Uterus (tissue), 4 donors: ENCODE measurements at places on chromosomes 2 and 18. TPM values are rescaled to one million over a fixed set of nuclear protein-coding genes. Genes with fewer than 3 reads are reported as not detected.
A peak's percentile ranks its signal among the peaks of the same experiment; 100 is the strongest.

TCF23 gene
- total RNA-seq = 32.5 TPM

KYNU gene
- 1.9 TPM for total RNA-seq

APOB gene
- total RNA-seq = not detected

ANKRD62 gene
- total RNA-seq = 0.07 TPM

DNAJC5G gene
- total RNA-seq = 0.77 TPM

M1AP gene
- total RNA-seq = not detected

SIX2 gene
- 0.24 TPM for total RNA-seq

CTAGE1 gene
- total RNA-seq = not detected

RESP18 gene
- not detected for total RNA-seq

GRCh38 chr2:230938098-230938497 is 13.1 kb upstream of the GPR55 start:
- no peaks in the 10 kb centered on the region for H3K4me1 ChIP-seq
- H3K27ac ChIP-seq = no peak overlapping the region
- no peak overlapping the region for H3K4me3 ChIP-seq

DNA sequence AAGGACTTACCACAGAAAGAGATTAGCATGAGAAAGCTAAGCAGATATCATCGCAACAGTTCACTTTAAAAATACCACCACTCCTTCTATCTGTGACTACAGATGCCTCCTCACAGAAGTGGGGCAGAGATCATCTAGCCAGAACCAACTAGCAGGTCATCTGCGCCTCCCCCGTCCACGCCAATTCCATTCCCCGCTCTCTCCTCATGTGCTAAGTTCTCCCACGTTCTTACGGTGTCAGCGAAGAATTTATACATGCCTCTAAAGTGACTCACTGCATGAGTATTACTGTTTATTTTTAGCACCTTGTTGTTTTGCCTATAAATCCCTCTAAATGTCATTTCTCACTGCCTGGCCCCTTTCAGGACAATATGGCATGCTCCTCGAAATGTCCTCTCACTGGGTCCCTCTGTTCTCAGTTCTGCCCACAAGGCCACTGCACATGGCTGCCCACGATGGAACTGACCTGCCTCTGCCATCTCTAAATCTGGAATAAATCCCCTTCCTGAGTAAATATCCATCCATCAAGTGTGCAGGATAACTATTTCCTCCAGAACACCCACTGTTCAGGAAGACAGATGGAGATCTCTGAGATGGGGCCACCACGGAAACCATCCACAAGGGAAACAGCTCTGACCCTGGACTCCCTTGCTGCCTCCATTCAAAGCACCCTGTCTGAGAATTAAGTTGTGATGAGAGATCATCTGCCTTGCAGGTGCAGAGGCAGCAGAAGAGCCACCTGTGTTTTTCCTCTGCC is 137.7 kb downstream of the IRS1 start:
- DNase-seq = peak; percentile 87
- no peaks in the 10 kb centered on the region for H3K4me1 ChIP-seq
- no peaks in the 10 kb centered on the region for H3K36me3 ChIP-seq
- no peaks in the 10 kb centered on the region for H3K27me3 ChIP-seq

DNA sequence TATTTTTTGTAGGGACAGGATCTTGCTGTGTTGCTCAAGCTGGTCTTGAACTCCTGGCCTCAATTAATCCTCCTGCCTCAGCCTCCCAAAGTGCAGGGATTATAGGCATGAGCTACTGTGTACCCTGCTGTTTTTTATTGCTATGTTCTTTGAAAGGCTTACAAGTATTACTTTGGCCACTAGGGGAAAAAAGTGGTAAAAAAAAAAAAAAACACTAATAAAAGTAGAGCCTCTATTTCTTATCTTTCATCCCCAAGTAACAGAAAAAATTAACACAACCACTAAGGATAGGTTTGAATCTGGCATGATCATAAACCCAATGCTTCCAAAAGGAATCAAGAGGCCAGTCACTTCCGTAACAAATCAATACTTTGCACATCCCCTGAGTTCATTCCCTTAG is 11.6 kb downstream of the NOL10 start:
- no peak overlapping the region for H3K4me3 ChIP-seq
- no peak overlapping the region for H3K27ac ChIP-seq
- H3K36me3 ChIP-seq = no peaks in the 10 kb centered on the region
- H3K27me3 ChIP-seq = no peaks in the 10 kb centered on the region

- H3K4me1 ChIP-seq = no peaks in the 10 kb centered on the region
- H3K36me3 ChIP-seq = no peaks in the 10 kb centered on the region
- no peak overlapping the region for H3K27ac ChIP-seq
- no peak overlapping the region for H3K4me3 ChIP-seq
- no peak for DNase-seq
- no peaks in the 10 kb centered on the region for H3K27me3 ChIP-seq
Observed at GRCh38 chr2:64474121-64474571, 20.2 kb downstream of the LGALSL start.

- no peaks in the 10 kb centered on the region for H3K4me1 ChIP-seq
- H3K4me3 ChIP-seq = no peak overlapping the region
- no peak overlapping the region for H3K27ac ChIP-seq
- H3K27me3 ChIP-seq = no peaks in the 10 kb centered on the region
- H3K36me3 ChIP-seq = no peaks in the 10 kb centered on the region
Observed at GRCh38 chr2:215535741-215536140, 99.9 kb upstream of the FN1 start.

GRCh38 chr18:48295586-48296311 is 113.4 kb downstream of the ZBTB7C start:
- H3K27me3 ChIP-seq = no peaks in the 10 kb centered on the region
- no peak overlapping the region for H3K27ac ChIP-seq
- H3K4me1 ChIP-seq = no peaks in the 10 kb centered on the region

DNA sequence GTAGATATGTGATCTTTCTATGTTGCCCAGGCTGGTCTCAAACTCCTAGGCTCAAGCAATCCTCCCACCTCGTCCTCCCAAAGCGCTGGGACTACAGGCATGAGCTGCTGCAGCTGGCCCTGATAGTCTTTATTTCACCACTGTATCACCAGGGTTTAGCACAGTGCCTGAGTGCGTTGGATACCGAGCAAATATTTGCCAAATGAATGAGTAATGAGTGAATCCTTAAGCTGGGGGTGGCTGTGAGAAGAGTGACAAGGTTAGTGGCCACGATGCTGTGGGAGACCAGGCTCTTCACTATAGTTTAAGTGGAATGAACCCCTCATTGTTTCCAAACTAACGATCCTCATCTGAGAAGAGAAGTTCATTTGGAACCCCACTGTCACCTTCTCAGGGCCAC is 60.8 kb upstream of the FAM136A start:
- no peak for DNase-seq
- H3K4me3 ChIP-seq = no peak overlapping the region
- no peaks in the 10 kb centered on the region for H3K36me3 ChIP-seq
- H3K27me3 ChIP-seq = no peaks in the 10 kb centered on the region
- no peak overlapping the region for H3K27ac ChIP-seq
- no peaks in the 10 kb centered on the region for H3K4me1 ChIP-seq

GRCh38 chr2:23536326-23536725 is 151.3 kb downstream of the KLHL29 start:
- peaks cover 8% of the 10 kb centered on the region for H3K4me1 ChIP-seq
- H3K4me3 ChIP-seq = no peak overlapping the region
- no peaks in the 10 kb centered on the region for H3K36me3 ChIP-seq
- no peak for DNase-seq
- no peaks in the 10 kb centered on the region for H3K27me3 ChIP-seq

DNA sequence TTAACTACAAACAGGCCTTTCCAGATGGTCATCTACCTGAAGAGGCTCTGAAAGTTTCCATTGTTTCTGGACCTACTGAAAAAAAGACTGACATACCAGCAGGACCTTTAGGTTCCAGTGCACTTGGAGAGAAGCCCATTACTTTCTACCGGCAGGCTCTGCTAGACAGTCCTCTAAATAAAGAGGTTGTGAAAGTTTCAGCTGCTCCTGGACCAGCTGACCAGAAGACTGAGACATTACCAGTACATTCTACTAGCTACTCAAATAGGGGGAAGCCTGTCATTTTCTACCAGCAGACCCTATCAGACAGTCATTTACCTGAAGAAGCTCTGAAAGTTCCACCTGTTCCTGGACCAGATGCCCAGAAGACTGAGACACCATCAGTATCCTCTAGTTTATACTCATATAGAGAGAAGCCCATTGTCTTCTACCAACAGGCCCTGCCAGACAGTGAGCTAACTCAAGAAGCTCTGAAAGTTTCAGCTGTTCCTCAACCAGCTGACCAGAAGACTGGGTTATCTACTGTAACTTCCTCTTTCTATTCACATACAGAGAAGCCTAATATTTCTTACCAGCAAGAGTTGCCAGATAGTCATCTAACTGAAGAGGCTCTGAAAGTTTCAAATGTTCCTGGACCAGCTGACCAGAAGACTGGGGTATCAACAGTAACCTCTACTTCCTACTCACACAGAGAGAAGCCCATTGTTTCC is 65.8 kb downstream of the ALMS1 start:
- no peak overlapping the region for H3K4me3 ChIP-seq
- no peak for DNase-seq
- no peaks in the 10 kb centered on the region for H3K36me3 ChIP-seq
- no peaks in the 10 kb centered on the region for H3K27me3 ChIP-seq
- H3K27ac ChIP-seq = no peak overlapping the region

GRCh38 chr2:222270396-222270795 is 28.4 kb downstream of the PAX3 start:
- DNase-seq = no peak
- no peak overlapping the region for H3K27ac ChIP-seq
- H3K4me3 ChIP-seq = no peak overlapping the region
- H3K27me3 ChIP-seq = no peaks in the 10 kb centered on the region
- no peaks in the 10 kb centered on the region for H3K36me3 ChIP-seq
